ENCODE measurements at places on chromosomes 11 and 22.

DNA sequence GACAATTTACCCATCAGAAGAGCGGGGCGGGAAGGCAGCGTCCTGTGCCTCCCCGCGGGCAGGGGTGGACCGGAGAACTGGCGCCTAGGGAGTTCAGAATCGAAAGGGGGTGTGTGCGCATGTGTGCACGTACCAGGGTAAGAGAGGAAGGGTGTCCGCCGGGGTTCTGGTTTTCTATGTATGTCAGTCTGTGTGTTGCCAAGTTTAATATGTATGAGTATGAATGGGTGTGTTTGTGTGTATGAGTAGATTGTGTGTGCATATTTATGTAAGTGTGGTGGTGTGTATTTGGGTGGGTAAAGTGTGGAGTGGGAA, 2.0 kb downstream of the KCNC1 start:
- DNase-seq: no peak

- no peak for DNase-seq
Measured at GRCh38 chr11:4884361-4884760, 2.7 kb downstream of the OR51T1 start.

DNA sequence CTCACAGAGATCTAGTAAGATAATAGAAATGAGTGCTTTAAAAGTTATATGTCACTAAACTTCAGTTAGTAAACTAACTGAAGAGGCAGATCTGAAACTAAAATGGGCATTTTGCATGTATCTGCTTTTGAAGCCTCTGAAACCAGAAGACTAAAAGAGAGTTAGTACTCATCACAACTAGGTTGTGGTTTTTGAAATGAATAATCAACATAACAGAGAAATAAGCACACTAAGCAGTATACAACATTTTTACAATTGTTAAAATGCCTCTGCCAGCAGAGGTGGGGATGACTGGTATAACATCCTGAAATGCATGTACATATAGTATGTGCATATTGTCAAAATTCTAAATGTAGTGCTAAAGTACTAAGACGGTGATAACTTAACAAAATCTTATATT, 564.5 kb downstream of the DLG2 start:
- no peak for DNase-seq

DNA sequence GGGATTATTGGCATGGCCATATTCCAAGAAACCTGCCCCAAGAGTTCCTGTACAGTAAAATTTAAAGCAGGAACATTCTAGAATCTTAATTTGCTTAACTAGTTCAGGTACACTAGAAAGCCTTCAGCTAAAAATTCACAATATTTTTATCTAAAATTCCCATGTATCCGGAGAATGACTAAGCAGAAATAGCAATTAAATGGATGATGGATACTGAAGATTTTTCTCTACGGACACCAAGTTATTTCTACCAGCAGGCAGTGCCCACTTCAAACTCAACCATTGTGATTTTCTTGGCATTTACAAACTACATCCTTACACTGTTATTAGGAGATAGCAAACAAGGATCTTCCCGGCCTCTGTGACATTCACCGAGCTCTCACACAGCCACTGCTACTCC, 2.9 kb downstream of the PATE3 start:
- no peak for DNase-seq

- DNase-seq: no peak
Measured at GRCh38 chr11:111633756-111634362, 31.6 kb downstream of the SIK2 start.

DNA sequence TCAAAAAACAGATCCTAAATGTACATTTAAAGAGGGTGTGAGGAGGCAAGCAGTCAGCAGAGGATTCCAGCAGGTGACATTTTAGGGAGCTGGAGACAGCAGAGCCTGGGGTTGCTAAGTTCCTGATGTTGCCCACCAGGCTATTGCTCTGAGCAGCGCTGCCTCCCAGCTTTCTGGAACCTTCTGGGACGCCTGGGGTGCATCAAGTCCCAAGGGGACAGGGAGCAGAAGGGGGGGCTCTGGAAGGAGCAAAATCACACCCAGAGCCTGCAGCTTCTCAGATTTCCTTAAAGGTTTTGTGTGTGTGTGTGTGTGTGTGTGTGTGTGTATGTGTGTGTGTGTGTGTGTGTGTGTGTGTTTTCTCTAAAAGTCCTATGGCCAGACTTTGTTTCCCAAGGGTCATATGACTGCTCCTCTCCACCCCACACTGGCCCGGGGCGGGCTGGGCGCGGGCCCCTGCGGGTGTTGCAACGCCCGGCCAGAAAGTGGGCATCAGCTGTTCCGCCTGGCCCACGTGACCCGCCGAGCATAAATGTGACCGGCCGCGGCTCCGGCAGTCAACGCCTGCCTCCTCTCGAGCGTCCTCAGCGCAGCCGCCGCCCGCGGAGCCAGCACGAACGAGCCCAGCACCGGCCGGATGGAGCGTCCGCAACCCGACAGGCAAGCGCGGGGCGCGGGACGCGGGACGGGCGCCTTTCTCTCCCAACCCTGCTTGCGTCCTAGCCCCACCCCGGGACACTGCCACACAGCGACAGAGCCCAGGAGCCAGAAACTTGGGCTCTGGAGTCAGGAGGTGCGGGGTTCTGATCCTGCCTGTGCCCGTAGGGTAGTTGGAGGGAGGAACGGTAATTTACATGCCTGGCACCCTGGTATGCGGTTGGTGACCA, at the start of gene HMOX1:
Gene HMOX1, plus strand, starts transcription at position 560 of the 887 bp plus-strand sequence. Its CDS starts 78 bp downstream, at position 638.
- DNase-seq: peak; percentile 40

DNA sequence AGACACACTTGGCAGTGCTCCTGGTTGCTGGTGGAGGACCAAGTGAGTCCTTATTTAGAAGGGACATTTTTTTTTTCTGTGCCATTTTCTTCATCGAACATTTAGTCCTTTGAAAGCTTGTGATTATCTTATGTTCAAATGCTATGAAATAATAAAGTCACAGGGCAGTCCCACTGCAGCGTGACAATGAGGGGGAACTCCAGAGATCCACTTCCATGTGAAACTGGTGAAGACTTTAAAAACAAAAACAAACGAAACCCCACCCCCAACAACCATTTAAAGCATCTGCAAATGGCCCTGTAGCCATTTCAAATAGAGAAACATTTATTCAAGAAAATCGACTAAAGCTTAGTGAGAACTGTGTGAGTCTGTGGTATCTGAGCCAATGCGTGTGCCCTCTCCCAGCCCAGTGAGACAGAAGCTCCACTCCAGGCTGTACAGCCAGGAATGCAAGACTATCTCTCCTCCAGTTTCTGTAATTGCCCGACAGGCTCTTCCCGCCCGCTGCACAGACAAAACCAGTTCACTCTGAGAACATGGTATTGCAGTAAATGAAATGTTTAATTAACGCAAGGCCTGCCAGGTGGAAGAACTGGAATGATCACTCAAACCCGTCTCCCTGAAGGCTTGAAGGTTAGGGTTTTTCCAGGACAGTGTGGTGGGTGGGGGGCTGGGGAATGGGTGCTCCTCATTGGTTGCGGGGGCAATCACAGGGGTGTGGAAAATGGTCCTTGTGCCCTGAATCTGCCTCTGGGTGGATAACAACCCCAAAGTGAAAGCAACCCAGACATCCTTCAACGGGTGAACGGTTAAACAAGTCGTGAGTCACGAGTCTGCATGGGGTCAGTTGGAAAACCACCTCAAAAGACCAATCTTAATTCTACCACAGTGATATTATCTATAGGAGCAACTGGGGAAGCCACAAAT, 8.4 kb downstream of the KRTAP5-6 start:
- no peak for DNase-seq

- no peak for DNase-seq
Measured at GRCh38 chr11:74307434-74307833, 4.0 kb downstream of the P4HA3 start.

- no peak for DNase-seq
Measured at GRCh38 chr22:30926706-30927105, 41.9 kb downstream of the MORC2 start.

- DNase-seq: no peak
Measured at GRCh38 chr11:119491753-119492510, 69.0 kb upstream of the THY1 start.

- DNase-seq: no peak
Measured at GRCh38 chr11:118887206-118887605, 3.5 kb downstream of the CXCR5 start.

- no peak for DNase-seq
Measured at GRCh38 chr11:16178273-16178672, 178.1 kb downstream of the SOX6 start.

DNA sequence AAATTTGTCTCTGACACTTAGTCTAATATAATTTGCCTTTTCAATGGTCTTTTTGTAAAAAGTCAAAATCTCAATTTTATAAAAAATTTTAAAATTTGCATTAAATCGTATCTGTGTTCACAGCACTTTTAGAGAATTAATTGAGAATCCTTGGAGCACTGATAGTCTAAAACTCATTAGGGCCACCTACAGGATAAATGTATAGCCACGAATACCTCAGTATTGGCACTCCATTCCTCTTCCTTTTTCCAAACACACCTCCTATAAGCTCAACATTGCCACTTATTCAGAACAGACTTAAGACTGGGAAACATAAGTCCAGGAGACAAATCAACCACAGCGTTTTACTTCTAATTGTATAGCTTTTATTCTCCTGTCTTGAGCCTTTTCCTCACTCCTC, 776.0 kb upstream of the ARHGAP42 start:
- no peak for DNase-seq

DNA sequence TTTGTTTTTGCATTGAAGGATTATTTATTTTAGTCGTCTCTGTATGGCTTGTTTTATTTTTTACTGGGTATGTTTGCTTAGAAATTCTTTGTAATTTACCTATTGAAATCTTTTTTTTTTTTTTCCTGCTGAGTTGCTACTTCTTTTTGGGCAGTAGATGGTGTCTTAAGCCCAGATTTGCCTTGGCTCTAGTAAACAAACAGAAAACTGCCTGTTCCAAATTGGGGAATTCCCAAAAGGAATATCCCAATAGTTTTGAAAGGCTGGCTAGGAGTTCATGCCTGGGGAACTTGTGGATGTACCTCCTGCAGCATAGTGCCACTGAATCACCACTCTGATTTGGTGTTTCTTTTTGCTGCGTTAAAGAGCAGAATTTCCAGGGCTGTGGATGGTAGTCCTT, 17.7 kb downstream of the PAMR1 start:
- no peak for DNase-seq

GRCh38 chr22:20021196-20022181, 579 bp downstream of the TANGO2 start:
- no peak for DNase-seq

GRCh38 chr11:6377902-6378639, 12.2 kb upstream of the SMPD1 start:
- DNase-seq: no peak
